GM10248 (cell line): ENCODE measurements at places on chromosomes 3 and 15.

DNA sequence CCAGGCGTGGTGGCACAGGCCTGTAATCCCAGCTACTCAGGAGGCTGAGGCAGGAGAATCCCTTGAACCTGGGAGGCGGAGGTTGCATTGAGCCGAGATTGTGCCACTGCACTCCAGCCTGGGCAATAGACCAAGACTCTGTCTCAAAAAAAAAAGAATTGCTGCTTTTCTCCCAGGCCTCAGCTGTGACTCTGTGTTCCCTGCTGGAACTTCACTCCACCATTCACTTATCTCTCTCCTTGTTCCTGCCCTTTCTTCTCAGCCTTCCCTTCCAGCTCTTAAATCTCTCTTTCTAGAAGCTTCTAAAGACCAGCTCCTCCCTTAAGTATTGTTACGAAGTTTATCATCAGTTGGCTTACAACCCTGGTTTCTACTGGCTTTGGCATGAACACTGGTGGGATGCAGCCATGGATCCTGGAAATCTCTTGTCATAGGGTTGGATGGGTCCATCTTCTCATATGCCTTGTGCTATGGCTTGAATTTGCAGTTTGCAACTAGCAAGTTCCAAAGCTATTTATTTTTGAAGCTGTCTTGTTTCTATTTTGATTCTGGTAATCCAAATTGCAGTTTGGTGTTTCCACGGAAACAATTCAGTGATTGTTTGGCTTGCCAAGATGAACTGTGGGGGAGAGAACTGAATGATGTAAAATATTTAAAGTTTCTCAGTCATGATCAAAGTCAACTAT is 10.5 kb downstream of the C3orf62 start:
- DNase-seq, result no peak

GRCh38 chr3:164222197-164222596 is 856.1 kb downstream of the SI start:
- DNase-seq, result no peak

- no peak for DNase-seq
Observed at GRCh38 chr3:116337229-116337628, 108.1 kb downstream of the LSAMP start.

DNA sequence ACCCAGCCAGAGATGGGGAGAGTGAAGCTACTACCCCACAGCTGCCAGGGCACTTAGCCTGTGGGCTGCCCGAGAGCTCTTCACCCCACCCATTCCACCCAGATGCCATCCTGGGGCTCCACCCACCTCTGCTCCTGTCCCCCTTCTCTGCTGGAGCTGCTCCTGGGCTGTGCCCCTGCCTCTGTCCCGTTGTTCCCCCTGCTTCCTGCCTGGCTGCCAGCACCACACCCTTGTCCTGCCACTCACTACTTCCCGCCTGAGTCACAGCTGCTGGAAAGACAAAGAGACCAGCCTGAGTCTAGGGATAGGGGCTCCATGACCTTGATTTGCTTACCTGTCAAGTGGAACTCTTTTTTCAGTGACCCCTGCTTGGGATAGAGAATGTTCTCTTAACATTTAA is 12.4 kb downstream of the GNAI2 start:
- DNase-seq, result no peak

- no peak for DNase-seq
Observed at GRCh38 chr3:151553888-151554287, 93.0 kb upstream of the IGSF10 start.

- no peak for DNase-seq
Observed at GRCh38 chr3:141738891-141739363, 829 bp downstream of the RNF7 start.

GRCh38 chr3:115254492-115255196 is 107.6 kb upstream of the ZBTB20 start:
- DNase-seq, result no peak

GRCh38 chr3:48528754-48529153 is 24.8 kb upstream of the SHISA5 start:
- DNase-seq, result no peak

- DNase-seq, result no peak
Observed at GRCh38 chr15:88193415-88193814, 63.1 kb downstream of the NTRK3 start.

- no peak for DNase-seq
Observed at GRCh38 chr3:72907131-72907711, 19.4 kb downstream of the GXYLT2 start.

GRCh38 chr3:31242026-31242960 is 290.4 kb upstream of the STT3B start:
- DNase-seq, result no peak

DNA sequence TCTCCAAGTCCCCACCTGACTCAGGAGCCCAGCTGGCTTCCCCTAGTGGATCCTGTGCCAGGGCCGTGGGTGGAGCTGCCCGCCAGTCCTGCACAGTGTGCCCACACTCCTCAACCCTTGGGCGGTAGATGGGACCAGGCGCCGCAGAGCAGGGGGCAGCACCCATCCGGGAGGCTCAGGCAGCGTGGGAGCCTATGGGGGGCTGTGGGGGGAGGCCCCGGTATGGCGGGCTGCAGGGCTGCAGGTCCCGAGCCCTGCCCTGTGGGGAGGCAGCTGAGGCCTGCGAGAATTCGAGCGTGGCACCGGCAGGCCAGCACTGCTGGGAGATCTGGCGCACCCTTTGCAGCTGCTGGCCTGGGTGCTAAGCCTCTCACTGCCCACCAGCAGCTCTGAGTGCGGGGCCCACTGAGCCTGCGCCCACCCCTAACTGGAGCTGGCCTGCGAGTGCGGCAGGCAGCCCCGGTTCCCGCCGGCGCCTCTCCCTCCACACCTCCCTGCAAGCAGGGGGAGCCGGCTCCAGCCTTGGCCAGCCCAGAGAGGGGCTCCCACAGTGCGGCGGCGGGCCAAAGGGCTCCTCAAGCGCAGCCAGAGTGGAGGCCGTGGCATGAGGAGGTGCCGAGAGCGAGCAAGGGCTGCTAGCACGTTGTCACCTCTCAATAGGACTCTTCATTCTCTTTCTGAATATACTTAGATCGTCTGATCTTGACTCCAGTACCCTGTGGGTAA is 64.0 kb downstream of the TMEM212 start:
- no peak for DNase-seq

- DNase-seq, result peak; percentile 81
Observed at GRCh38 chr3:14467814-14468620, 65.6 kb downstream of the SLC6A6 start.

DNA sequence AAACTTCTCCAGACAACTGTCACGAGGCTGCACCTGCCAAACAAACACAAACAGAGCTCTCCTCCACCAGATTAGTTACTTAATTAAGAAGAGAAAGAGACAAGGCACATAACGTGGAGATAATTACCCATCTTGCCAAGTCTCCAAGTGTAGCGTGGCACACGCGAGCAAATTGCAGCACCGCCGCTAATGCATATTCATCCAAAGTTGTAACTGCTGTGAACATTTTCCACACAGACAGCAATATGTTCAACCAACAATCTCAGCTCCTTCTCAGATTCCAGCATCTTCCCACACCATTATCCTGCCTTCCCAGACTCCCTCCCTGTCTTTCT is 309.6 kb upstream of the TLE3 start:
- no peak for DNase-seq

DNA sequence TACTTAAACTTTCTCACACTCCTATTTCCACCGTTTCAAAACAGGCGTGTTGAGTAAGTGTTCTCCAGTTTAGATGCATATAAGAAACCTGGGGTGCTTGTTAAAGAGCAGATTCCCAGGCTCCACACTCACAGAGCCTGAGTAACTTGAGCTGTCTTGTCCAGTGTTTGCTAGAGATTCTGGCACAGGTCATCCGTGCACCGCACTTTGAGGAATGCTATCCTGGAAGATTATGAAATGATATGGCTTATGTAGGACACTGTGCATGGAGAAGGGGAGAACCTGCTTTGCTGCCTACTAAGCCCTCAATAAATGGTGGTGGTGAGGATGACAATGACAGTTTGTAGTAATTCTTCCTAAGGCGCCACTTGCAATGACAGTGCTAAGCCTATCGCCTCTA is 273.7 kb downstream of the PDZRN3 start:
- DNase-seq, result no peak

- DNase-seq, result no peak
Observed at GRCh38 chr3:63896332-63897030, 15.7 kb downstream of the SCAANT1 start.

DNA sequence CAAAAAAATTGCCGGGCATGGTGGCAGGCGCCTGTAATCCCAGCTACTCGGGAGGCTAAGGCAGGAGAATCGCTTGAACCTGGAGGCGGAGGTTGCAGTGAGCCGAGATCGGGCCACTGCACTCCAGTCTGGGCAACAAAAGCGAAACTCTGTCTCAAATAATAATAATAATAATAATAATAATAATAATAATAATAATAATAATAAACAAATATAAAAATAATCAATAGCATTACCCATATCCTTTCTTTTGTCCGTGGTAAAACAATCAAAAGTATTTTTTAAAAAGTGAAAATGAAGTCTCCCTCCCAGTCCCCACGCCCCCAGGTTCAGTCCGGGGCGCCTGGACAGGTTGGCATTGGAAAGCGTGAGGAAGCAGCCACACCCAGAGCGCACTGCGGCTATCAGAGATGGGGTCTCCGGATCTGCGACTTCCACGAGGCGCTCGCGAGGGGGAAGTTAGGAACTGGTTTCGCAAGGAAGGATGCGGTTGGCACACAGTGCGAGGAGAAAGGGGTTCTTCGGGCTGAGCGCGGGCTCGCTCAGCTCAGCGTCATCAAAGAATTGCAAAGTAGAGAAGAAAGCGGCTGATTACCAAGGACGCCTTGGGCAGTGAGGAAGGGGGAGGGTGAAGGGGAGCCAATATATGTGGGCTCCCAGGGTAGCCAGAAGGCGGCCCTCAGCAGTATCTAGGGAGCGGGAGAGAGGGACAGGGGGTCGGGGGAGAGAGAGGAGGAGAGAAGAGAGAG is 69.5 kb upstream of the EPHB3 start:
- DNase-seq, result no peak

DNA sequence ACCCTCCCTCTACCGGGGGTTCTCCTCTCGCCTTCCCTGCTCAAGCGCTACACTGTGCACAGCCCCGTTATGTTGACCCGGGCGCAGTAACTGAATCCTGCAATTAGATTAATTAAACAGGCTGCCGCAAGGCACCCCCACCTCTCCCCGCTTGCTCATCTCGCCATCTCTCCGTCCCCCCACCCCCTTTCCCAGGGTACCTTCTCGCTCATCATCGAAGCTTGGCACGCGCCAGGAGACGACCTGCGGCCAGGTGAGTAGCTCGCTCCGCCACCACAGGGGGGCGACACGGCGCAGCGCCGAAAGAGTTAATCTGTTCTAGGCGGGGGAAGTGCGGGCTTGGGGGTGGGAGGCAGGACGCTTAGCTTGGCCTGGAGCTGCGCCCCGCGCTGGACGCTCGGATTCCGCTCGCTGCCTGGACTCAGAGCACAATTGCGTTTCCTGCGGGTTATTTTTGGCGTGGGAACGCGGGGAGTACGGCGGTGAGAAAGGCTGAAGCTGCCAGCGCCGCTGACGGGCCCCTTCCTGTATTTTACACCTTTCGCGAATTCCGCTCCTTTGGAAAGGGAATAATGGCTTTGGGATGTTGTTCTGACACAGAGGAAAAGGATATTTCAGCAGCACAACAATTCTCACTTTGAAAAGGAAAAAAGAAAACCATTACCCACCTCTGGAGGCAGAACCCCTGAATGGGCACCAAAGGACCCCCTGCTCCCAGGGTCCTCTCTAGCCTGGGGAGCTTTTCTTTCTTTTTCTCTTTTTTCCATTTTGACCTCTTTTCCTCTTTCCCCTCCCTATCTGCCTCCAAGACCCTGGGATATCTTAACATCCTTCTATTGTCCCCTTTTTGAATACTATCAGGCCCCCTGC is 1.5 kb downstream of the DLL4 start:
- peak; percentile 74 for DNase-seq

DNA sequence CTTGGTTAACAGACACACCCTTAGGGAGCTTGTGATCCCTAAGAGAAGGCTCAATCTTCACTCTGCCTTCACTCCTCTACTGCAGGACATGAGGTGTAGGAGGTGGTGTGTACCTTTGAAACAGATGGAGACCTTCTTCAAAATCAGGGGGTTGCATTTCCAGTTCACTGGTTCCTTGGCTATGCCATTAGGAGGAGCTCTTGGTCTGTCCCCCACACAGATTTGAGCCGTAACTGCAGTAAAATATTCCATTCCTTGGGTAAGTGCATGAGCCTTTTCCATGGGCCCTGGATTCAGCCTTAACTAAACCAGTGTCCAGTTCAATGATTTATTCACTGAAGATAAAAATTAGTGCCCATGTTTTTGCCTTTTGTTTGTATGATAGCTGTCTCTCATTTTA is 144.6 kb downstream of the MCTP2 start:
- DNase-seq, result no peak

DNA sequence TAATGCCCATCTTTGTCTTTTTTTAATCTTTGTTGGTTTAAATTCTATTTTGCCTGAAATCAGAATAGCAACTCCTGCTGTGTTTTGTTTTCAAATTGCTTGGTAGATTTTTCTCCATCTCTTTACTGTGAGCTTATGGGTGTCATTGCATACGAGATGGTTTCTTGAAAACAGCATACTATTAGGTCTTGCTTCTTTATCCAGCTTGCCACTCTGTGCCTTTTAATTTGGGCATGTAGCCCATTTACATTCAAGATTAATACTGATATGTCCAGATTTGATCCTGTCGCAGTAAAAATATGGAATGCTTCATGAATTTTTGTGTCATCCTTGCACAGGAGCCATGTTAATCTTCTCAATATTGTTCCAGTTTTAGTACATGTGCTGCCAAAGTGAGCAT is 316.6 kb downstream of the CGGBP1 start:
- no peak for DNase-seq

DNA sequence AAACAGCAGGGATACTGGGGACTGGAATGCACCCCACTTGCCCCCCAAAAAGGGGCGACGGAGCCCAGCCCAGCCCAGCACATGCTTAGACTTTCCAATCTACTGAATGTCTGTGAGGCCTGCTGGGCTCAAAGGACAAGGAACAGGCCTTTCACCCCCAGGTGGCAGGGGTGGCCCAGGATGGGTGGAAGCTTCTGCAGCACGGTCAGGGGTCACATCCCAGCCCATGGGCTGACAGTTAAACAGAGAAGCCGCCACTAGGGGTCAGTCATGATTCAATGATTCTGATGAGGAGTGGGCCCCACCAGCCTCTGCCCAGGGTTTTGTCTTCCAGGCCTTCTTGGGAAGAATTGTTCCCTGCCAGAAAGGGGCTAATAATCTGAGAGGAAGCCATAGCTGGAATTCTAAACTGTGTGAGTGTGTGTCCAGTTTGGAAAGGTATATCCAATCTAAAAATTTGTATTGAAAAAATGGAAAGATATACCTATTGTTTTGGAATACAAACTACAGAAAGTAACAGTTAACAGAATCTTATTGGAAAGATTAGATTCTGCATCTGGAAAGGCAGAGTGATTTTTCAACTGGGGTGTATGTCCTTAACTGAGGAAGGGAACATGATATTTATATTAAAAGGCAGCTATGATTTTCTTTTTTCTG is 2.2 kb downstream of the CHRNB4 start:
- DNase-seq, result peak; percentile 70

- no peak for DNase-seq
Observed at GRCh38 chr3:96101006-96101560, 713.3 kb upstream of the EPHA6 start.

- DNase-seq, result no peak
Observed at GRCh38 chr15:63678393-63678792, 81.2 kb downstream of the FBXL22 start.
